T47D (cell line): ENCODE measurements at places on chromosomes 6 and 20.

DNA sequence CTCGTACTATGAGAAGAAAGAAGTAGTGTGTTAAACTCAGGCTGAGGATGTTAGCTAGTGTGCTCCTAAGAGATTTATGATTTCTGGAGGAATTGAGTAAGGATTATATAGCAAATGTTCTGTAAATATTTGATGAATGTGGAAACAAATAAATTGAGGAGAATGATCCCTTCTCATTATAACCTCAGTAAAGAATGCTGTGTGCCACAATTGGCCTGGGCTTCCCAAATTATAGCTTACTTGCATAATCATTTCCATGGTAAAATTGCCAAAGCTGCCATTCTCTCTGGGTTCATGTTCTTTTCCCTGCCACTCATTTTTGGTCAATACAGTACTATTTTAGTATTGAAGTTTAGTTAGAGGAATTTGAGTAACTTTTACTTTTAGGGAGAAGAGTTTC, 128.5 kb downstream of the FLRT3 start:
- DNase-seq: no peak

- DNase-seq: no peak
These were observed 67.0 kb downstream of the FAM50B start for GRCh38 chr6:3916211-3916610.

DNA sequence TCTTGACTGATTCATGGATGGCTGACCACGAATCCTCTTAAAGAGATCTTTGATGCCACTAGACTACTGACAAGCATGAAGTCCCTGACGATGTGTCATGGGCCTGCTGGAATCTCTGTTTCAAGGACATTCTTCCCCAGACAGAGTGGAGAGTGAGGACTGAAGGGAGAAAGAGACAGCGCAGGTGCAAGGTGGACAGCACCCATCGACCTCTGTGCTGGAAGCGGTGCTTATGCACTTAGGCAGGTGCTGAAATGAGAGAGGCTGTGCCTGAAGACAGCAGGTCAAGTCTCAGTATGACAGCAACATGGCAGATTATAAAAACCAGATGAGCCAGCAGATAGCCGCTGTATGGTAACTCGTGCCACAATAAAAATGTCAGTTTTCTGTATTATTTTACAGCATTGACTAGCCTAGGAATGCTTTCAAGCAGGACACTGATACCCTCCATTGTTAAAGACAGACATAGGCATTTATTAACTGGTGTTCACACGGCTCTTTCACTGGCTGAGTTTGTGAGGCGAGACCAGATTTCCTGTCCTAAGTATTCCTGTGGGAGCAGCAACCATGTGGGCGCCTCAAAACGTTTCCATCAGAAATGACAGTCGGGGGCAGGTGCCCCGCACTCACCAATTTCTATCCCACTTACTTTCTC, 47.5 kb downstream of the FOXC1 start:
- DNase-seq: no peak

- DNase-seq: peak; percentile 70
These were observed 13.2 kb downstream of the TMEM74B start for GRCh38 chr20:1171461-1172093.

DNA sequence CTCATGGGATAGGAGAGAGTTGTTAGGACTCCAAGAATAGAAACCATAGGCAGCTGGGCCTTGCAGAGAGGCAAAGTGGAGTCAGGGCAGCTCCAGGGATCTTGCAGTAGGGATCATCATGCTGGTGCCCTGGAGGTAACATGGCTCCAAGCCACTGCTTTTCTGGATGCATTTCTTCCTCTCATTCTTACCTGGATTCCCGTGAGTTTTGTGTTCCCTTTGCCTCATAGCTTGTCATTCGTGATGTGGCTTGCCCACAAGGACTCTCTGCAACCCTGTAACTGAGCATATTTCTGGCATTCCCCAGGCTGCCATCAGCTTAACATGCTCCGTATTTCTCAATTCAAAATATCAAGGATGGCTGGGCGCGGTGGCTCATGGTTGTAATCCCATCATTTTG, 5.3 kb downstream of the NHLRC1 start:
- DNase-seq: no peak

GRCh38 chr6:133743621-133744020, 145.3 kb upstream of the TCF21 start:
- no peak for DNase-seq

DNA sequence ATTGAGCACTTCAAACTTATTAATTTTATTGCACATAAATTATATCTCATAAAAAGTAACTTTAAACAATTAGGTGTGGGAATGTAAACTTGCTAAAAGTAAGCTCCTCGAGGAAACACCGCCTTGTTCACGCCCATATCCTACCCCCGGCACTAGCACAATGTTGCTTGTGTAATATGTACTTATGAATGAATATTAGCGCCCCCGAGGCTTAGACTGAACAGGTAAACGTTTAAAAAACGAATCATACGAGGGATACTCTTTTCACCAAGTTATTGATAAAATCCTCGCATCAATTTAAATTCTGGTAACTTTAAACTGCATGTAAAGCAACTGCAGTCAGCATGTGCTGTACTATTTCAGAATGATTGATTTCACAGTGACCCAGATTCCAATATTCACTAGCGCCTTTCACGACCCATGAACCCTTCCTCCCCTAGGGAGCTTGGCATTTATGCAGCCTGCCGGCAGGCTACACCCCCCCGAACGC, 637 bp downstream of the TFB1M start:
- no peak for DNase-seq

GRCh38 chr6:107493158-107494057, 3.5 kb downstream of the SOBP start:
- no peak for DNase-seq

GRCh38 chr20:45011108-45011526, 44.8 kb downstream of the STK4 start:
- peak; percentile 69 for DNase-seq

DNA sequence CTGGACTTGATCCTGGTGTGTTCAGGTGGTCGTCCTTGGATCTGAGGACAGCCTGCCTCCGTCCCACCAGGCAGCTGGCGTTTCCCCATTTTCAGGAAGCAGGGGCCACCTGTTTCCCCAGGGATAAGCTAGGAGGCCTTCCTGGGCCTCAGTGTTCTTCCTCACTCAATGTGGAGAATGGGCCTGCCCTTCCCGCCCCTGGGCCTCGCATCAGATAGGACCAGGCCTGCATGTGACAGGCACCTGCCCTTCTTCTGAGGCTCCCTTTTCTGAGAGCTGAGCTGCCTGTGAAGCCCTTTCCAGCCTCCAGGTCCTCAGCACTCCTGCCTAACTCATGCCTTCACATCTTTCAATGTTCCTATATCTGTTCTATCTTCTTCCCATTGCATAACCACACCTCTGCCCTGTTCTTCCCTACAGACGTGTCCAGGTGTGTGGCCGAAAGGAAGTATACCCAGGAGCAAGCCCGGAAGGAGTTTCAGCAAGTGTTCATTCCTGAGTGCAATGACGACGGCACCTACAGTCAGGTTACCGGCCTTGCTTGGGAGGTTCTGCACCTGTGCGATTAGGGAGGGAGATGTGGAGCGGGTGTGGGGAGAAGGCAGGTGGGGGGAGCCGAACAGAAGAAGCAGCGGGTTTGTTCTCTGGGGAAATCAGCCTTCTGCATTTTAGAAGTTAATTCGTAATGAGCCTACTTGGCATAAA, 85.1 kb downstream of the SMOC2 start:
- no peak for DNase-seq

- no peak for DNase-seq
These were observed 38.0 kb downstream of the YTHDF1 start for GRCh38 chr20:63177785-63178445.

DNA sequence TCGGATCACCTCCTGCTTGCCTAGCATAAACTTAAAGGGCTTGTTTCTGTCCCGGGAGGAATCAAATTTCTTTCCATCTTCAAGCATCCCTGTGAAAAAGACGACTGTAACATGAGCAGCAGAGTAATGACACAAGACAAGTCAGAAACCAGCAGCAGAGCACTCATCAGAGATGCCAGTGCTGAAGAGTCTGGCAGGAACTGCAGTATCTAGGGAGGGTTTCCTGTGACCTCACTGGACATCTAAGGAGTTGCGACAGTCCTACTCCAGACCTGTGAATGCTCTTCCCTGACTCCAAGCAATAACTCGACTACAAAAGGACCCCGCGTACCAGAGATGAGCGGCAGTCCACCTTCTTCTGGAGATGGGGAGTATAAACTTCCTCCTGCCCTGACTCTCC, 17.3 kb downstream of the FKBP1A start:
- DNase-seq: no peak

GRCh38 chr20:63411898-63412631, 50.9 kb upstream of the CHRNA4 start:
- DNase-seq: no peak

DNA sequence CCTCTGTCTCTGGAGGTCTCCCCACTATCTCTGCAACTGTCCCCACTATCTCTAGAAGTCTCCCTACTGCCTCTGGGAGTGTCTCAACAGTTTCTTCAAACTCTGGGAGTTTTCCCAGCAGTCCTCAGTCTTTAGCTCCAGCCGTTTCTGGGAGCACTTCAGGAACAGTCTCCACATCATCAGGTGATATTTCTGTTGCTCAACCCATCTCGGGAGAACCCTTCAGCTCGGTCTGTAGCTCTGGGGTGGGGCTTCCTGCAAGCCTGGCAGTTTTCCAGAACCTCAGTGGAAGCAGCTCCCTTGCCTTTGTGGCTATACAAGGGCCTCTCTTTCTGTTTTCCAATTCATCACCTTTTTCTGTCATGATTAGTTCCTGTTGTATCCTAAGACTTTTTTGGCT, 3.0 kb upstream of the SFTA2 start:
- no peak for DNase-seq

DNA sequence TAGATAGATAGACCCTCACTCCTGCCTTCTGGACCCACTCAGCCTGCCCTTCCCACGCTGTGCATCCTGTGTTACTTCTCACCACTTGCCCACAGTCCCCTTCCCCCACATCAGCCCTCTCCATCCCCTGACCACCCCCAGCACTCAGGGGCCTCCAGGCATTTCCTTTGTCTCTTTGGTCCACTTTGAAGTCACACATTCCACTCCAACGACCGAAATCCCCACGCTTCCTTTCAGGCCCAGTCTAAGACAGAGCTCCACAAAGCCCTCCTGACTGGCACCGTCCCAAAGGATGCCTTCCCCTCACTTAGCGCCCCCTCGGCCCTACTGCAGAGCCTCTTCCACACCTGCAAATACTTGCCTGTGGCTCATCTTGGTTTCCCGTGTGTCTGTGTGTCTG, 83.8 kb downstream of the FOXF2 start:
- no peak for DNase-seq

- DNase-seq: no peak
These were observed 123.4 kb downstream of the MAP7 start for GRCh38 chr6:136426627-136427377.

DNA sequence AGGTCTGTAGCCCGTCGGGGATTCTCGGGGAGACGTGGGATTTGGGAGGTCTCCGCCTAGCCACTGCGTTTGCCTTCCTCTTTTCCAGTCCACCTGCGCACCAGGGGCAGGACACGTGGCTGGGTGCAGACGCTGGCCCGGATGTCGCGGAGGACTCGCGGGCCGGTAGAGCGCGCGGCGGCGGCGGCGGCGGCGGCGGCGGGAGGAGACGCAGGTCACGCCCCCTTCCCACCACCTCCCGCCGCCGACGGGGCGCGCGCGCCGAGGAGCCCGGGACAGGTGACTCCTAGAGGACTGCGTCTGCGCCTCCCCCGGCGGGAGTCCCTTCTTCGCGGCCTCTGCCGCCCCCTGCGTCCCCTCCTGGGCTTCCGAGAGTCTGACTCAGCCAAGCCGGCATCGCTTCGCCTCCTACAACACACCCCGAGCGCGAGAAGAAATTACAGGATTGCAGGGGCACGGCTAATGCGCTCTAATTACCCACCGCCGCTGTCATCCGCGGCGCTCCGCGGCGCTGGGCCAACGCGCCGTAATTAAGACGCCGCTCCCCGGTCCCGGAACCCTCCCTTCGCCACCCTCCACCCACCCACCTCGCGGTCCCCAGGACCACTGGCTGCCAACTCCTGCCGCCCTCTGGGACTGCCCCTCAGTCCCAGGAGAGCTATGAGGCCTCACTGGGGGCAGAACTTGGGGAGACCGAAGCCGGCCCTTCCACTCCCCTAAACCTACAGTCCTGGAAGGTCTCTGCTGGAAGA, 124.5 kb downstream of the MRPL14 start:
- no peak for DNase-seq

DNA sequence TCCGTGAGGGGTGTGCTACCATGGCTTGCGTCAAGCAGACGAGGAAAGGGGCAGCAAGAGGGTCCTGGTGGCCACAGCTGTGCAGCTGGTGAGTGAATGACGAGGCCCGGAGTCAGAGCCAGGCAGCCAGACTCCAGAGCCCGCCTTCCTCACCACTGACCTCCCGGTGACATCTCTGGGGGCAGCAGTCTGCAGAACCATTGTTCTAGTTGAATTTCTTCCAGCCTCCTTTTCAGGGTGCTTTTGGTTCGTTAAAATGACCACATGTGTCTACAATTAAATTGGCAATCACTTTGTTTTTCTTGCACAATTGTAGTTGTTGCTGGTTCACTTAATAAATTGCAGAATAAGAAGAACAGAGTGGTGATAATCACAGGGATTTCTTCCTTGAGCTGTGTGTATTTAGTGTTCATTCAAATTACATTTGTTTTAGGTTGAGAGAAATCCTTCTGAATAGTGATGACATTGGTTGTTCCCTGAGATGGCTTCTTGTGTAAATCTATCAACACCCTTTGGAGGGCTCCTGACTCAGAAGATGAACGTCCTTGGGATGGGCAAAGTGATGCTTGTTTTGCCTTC, 96.4 kb downstream of the TULP4 start:
- DNase-seq: no peak

DNA sequence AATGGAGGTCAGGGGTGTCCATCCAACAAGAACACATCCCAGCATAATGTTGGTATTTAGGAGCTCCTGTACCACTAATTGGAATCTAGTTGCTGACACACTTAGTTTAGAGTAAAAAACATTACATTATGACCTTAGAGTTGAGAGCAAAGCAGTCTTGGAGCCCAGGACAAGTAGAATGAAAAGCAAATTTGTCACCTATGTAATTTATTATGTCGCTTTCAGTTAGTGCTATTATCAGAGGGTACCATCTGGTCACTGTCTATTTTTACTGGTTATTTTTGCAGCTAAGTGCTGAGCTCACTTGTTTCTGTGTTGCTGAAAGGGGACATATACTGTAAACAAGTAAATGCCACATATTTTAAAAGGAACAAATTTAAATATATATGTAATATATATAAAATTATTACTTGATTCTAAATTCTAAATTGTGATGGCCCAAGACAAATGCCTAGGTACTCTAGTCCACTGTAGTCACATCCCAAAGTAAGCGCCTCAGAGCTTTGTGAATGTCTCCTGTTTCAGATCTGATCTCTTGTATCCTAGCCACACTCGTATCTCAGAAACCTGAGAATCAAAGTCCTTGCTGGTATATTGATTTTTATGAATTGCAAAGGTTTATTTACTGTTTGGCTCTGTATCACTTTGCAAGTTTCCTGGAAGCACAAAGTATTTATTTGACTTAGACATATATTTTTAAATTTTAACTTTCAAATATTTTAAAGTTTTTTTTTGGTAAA, 148.6 kb upstream of the MAN1A1 start:
- no peak for DNase-seq
